ENCODE measurements at places on chromosomes 6 and 20.

GRCh38 chr20:42894483-42894882, 295.2 kb downstream of the PTPRT start:
- DNase-seq, result no peak

DNA sequence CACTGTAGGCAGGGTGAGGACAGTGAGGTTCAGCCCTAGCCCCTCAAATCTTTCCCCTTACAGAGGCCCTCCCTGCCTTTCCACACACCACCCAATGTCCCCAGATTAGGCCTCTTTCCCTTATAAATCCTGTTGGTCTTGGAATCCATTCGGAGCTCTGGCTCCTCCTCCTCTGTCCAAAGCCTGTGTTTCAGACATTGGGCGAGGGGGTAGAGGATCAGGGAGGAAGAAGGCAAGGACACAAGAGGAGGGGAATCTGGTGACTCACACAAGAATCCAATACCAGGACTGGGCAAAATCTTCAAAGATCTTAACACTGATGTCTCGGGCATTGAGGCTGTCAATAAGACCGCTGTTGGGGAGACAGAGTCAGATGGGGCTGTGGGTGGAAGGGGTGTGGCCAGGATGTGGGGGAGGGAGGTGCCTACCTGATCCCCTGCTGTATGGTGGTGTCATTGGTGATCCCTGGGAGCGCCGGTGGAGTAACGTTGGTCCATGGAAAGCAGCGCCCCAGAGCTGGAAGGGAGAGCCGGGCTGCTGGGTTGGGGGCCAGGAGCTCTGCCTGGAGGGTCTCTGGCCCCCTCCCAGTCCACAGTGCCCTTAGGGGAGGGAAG, 7.6 kb downstream of the SLC44A4 start:
- no peak for DNase-seq

DNA sequence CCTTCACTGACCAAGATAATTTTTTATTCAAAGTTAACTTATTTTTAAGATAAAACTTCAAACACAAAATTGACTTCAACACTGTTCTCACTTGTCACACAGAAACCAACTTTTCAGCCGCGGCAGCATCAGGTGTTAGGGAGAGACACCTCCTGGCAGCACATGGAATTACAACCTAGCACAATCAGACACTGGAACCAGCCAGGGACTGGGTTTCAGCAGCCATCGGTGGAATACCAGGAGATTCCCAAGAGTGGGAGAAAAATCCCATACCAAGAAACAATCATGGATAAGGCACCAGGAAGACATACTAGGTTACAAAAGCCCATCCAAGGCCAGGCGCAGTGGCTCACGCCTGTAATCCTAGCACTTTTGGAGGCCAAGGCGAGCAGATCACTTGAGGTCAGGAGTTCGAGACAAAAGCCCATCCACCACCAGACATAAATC, 70.0 kb downstream of the SNX5 start:
- no peak for DNase-seq

- DNase-seq, result no peak
Measured at GRCh38 chr6:39471954-39472659, 149.6 kb upstream of the KCNK16 start.

- no peak for DNase-seq
Measured at GRCh38 chr6:31541059-31541657, 645 bp downstream of the DDX39B start.

DNA sequence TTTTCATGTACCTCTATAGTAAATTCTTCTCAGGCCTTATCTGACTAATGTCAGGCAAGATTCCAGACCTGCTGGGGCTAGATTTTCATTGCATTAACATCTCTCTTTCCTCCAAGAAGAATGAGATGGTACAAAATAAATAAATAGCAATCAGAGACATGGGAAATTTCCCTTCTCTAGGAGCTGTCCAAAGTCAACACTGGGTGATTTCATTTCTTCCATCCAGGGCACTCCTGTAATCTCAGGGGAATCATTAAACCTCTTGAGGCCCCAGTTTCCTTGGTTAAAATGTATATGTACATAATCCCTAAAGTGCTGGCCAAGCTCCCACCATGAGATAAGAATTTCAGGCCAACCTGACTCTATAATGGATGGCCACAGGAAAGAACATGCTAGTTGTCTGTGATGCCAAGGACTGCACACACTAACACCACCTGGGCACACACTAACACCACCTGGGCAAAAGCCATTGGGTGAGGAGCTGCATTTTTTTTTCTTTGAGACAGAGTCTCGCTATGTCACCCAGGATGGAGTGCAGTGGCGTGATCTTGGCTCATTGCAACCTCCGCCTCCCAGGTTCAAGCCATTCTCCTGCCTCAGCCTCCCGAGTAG, 912 bp downstream of the IL17F start:
- DNase-seq, result no peak

DNA sequence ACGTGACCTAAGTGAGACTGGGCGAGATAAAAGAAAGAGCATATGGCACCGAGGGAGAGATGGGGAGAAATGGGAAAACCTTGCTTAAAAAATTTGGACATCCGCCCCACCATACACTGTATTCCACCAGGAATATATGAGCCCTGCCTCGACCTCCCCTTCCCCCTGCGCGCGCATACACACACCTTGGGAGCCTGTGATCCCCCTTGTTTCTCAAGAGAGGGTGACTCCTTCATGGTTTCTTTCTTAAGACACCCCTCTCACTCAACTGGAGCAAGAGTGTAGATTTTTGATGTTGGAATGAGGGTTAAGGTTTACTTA, 480 bp downstream of the ABCF1 start:
- no peak for DNase-seq

DNA sequence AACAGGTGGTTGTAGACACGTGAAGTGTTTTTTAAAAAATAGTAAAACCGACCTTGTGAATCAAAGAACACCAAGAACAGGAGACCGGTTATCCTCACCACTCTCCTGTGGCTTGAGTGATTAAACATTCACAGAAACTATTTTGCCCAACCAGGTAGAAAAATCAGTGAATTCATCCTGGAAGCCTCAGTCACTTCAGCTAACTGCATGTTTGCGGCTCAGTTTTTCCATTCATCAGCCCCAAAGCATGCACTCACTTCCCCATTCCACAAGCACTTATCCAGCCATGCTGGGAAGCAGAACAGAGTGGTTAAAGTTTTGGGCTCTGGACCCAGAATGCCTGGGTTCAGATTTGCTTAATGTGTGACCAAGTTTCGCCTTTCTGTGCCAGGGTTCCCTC, 2.4 kb downstream of the LRRN4 start:
- peak; percentile 22 for DNase-seq

DNA sequence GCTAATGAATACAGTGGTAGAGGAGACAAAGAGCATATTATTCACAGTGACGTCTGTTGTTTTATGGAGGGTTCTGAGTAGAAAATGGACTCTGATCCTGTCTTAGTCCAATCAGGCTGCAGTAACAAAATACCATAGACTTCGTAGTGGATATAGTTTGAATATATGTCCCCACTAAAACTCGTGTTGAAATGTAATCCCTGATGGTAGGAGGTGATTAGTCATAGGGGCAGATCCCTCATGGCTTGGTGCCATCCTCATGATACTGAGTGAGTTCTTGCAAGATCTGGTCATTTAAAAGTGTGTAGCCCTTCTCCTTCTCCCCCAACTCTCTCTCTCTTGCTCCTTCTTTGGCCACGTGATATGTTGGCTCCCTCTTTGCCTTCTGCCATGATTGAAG, 82.5 kb downstream of the CD83 start:
- DNase-seq, result no peak

GRCh38 chr6:35496841-35497570, at the start of gene TEAD3:
Gene TEAD3 (minus strand): TSS chr6:35497079.
- DNase-seq, result no peak

- DNase-seq, result no peak
Measured at GRCh38 chr20:6870559-6870958, 103.1 kb downstream of the BMP2 start.

DNA sequence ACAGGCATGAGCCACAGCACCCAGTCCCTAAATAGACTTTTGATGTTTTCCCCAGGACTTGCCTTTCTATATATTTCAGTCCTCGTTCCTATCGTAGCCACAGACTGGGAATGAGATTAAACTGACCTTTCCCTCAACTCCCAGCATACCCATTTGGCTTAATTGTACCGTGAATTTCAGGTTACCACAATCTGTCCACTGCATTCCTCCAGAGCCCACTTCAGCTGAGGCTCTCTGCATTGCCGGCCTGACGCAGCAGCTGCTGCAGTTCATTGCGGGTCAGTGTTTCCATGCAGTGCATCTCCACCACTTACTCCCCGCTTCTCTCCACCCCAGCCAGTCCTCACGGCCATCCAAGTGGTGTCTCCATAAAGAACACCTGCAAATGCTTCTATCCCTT, 103.1 kb upstream of the RIN2 start:
- no peak for DNase-seq

GRCh38 chr6:75206576-75207342, 906 bp upstream of the COL12A1 start:
- no peak for DNase-seq

DNA sequence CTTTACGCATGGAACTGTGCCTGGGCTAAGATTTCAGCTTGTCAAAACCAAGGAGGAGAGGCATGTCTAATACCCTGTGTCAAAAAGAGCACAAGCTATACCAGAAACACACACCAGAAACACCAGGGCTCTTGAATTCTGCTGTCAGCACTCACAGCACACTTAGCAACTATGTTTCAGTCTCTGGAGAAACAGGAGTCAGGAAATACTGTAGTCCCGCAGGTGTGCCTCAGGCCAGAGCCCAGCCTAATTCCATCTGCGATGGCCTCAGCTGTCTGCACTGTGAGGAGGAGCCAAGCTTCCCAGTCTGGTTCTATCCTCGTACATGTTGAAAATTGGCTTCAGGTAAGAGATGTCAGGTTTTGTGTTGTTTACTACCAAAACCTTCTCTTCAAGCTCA, 31.6 kb downstream of the MTRES1 start:
- no peak for DNase-seq

GRCh38 chr6:28794175-28795002, 129.4 kb downstream of the TRIM27 start:
- DNase-seq, result no peak

Data from epithelial cell of prostate (primary cell).